ENCODE measurements at places on chromosomes 16 and 17.

DNA sequence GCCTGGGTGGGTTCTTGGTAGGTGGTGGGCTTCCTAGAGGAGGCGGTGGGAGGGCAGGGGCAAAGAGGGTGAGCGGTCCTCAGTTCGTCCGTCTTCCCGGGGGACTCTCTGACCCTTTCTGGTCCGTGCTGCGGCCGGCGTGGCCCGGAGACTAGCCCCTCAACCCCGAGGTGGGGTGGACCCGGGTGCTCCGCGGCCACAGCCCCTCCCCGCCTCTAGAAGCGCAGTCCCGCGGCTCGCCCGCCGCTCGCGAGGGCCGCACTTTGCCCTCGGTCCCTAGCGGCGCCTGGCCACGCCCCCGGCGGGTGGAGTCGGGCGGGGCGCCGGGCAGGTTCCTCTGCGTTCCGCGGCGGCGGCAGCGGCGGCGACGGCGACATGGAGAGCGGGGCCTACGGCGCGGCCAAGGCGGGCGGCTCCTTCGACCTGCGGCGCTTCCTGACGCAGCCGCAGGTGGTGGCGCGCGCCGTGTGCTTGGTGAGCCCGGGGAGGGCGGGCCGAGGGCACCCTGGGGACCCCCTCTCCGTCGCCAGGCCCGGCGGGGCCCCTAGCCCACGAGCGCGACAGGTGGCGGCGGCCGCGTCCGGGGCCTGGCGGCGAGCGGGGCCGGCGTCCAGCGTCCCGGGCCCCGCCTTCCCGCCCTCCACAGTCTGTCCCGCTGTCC, at the start of gene SYNGR2:
SYNGR2 (plus strand) TSS at position 340 of the 661 bp plus-strand sequence; CDS start at position 376, 36 bp downstream.
- peak; percentile 95 for DNase-seq

- no peak for DNase-seq
Observed at GRCh38 chr16:10951026-10951425, 6.7 kb downstream of the CLEC16A start.

- no peak for DNase-seq
Observed at GRCh38 chr17:1711804-1712203, 1.6 kb upstream of the TLCD2 start.

- DNase-seq, result no peak
Observed at GRCh38 chr17:79147746-79148506, 73.3 kb downstream of the ENGASE start.

- no peak for DNase-seq
Observed at GRCh38 chr17:70225276-70225675, 55.9 kb downstream of the KCNJ2 start.

GRCh38 chr17:12839042-12839441, 49.7 kb downstream of the ARHGAP44 start:
- DNase-seq, result no peak

DNA sequence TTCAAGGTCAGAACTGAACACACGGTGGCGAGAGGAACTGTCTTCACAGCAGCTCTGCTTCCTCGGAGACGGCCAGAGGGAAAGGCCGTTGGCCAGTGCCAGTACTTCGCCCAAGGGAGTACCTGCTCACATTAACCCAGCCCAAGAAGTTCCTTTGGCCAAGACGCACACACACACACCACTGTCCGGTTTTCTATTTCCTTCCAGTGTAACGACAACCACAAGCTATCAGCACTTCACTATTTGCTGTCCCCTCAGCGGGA, 744 bp upstream of the GGNBP2 start:
- no peak for DNase-seq

DNA sequence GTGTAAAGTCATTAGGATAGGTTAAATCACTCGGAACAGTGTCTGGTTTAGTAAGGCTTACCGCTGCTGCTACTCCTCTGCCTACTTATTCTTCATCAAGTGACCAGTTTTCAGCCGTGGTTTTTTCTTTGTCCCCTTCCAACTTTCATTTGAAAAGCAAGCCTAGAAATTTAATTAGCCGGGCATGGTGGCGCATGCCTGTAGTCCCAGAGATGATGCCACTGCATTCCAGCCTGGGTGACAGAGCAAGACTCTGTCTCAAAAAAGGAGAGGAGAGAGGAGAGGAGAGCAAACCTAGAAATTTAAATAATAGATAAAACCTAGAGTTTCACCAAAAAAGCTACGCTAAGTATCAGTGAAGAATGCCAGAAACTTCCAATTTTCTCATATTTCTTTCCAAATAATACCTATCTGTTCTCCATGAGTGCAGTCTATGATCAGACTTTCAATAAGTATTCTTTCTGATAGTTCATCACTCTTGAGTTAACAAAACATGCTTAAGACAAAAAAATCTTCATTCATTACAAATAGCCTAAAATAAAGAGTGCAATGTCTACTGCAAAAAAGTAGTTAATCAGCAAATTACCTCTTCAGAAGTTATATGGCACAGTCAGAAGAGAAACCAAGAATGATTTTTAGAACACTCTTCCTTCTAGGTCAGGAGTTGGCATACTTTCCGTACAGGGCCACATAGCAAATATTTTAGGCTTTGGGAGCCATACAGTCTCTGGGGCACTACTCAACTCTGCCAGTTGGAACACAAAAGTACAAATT, 15.1 kb downstream of the ANKFY1 start:
- no peak for DNase-seq

GRCh38 chr16:848510-849253, 48.1 kb upstream of the GNG13 start:
- DNase-seq, result no peak

DNA sequence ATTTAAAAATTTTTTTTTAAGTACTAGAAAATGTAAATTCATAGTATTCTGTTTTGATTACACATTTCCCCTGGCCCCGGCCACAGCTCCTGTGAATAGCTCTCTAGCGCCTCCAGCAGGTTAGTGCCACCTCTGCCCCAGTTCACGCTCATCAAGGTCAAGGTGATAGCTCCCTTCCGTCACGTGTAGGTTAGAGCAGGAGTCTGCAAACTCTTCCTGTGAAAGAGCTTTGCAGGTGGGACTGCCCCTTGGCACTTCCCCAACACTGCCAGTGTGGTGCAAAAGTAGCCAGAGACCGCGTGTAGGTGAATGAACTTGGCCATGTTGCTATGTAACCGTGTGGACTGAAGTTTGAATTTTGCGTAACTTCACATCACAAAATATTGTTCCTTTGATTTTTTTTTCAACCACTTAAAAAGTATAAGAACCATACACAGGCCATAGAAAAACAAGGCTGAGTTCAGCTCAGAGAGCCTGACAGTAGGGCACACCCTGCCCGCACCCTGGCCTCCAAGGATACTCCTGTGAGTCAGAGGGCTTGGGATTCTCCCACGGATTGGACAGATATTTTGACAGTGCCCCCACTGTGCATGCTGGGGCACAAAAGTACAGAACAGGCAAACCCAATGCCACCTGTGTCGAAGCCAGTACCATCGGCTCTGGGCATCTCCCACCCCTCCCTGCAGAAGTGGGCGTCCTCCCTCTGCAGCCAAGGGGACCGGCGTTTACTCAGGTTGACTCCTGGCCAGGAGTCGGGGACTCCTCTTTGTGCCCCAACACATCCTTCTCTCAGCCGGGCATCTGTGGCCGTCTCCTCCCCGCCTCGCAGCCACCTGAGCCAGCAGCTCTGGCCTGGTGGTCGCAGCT, 92.0 kb upstream of the CHMP6 start:
- DNase-seq, result no peak

DNA sequence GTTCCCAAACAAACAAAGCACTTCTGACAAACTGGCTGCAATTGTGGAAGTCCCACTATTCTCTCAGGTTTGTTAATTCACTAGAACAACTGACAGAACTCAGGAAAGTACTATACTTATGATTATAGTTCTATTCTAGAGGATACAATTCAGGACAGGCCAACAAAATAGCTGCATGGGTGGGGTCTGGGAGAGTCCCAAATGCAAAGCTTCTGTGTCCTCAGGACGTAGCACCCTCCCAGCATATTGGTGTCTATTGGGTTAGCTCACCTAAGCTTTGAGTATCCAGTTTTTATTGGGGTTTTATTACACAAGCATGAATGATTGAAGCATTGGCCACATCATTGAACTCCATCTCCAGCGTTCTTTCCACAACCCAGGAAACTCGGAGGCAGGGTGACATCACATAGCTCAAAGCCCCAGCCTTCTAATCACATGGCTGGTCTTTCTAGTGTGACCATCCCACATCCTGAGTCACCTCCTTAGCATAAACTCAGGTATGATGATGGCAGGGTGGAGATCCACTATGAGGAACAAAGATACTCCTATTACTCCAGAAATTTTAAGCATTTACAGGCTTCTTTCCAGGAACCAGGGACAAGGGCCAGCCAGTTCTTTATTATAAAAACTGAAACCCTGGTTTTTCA, 43.9 kb upstream of the CCNF start:
- no peak for DNase-seq

DNA sequence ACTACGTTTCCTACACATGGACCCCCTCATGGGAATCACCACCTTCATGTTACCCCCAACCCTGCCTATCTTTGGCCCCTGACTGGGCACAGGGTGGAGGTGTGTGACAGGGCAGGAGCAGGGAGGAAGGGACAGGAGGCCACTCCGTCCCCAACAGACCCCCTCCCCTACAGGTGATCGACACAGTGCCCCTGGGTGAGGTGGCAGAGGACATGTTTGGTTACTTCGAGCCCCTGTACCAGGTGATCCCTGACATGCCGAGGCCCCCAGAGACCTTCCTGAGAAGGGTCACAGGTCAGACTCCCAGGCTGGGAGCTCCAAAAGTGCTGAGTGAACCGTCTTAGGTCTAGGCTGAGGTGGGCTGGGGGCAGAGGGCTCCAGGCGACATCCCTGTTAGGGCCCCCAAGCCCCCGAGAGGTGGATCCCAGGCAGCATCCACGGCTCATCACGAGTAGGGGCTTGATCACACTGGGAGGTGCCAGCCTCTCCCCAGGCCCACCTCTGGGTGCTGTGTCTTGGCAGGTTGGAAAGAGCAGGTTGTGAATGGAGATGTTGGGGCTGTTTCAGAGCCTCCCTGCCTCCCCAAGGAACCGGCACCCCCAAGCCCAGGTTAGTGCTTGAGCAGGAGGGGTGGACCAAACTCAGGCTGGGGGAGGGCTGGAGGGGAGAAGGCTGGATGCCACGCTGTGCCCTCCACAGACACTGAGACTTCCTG, 1.5 kb downstream of the ACBD4 start:
- DNase-seq, result no peak

DNA sequence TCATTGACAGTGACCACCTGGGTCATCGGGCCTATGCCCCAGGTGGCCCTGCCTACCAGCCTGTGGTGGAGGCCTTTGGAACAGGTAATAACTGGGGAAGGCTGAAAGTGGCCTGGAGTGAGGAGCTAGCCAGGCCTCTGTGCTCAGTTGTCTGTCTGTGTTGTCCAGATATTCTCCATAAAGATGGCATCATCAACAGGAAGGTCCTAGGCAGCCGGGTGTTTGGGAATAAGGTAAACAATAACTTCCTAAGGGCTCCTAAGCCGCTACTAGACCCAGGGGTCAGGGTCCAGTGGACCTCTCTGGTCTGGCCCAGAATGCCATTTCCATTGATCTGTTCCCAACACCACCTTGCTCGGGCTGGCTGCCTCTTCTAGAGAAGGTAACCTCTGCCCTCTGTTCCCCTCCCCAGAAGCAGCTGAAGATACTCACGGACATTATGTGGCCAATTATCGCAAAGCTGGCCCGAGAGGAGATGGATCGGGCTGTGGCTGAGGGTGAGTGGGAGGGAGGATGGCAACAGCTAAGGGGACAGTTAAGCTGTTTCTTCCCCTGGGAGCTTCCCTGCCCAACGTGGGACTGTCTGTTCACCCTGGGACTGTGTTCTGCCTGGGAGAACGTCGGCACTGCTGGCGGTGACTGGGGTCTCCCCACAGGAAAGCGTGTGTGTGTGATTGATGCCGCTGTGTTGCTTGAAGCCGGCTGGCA, 1.9 kb upstream of the MLX start:
- no peak for DNase-seq

- no peak for DNase-seq
Observed at GRCh38 chr17:36768394-36768793, 167.0 kb downstream of the MRM1 start.

- DNase-seq, result no peak
Observed at GRCh38 chr16:58365623-58366022, 26.6 kb upstream of the GINS3 start.

DNA sequence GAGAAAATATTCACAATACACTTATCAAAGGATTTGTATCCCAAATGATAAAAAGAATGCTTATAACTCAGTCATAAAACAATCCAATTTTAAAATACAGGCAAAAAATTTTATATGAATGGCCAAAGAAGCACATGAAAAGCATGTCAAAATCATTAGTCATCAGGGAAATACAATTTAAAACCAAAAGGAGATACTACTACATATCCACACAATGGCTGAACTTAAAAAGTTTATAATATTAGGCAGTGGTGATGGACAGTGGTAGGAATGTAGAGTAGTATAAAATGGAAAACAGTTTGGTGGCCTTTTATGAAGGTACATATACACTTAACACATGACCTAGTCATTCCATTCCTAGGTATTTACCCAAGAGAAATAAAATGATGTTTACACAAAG, 12.2 kb downstream of the CMC2 start:
- DNase-seq, result no peak

DNA sequence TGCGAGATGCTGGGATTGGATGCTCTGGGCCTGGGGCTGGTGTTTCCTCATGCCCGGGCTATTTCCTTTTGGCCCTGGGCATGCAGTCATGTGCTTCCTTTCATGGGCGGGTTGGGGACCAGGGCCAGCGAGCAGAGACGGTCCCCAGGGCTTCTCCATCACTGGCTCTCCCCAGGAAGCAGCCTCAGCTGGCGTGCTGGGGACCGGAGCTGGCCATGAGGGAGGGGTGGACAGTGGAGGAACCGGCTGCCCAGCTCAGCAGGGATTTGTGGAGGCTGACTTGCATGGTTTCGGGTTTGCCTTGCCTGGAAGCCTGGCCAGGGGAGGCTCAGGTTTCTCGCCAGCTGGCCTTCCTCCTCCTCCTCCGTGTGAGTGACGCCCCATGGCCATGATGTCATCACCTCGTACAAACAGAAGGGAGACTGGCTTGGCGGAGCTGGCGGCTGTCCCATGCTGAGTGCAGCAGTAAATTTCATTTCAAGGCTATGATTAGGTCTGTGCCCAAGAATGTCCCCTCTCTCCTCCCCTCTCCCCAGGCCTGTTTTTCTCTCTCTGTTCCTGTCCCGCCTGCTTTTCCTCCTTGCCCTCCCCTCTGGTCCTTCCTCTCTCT, 8.9 kb upstream of the TIMP2 start:
- DNase-seq, result peak; percentile 88

- no peak for DNase-seq
Observed at GRCh38 chr16:48507886-48508285, 102.1 kb downstream of the N4BP1 start.

DNA sequence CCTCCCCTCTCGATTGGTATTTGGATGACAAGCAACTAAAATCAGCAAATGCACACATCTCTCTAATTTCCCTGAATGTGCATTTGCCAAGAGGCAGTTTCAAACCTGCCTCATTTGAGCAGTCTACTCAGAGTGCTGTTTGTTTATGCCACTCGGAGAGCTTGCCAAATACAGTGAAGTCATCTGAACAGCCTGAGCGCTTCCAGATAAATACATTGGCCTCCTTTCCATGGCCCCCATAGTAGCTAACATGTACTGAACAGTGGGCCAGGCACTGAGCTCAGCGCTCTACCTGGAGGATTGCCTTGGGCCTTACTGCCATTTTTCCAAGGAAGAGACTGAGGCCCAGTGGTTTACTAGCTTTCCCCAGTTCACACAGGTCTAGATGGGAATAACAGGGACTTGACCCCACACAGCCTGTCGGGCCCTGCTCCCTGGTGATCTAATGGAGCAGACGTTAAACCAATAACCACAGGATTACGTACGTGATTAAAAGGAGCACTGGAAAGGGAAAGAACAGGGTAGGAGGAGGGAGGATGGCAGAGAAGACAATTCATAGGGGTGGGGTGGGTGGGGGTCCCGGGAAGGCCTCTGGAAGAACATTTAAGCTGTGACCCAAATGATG, 18.7 kb upstream of the ANKRD40CL start:
- DNase-seq, result no peak

Measured in ecto neural progenitor cell (in vitro differentiated cells).